ENCODE measurements at places on chromosomes 6 and 20.

- no peak for DNase-seq
Measured at GRCh38 chr6:27407153-27407814, 18.7 kb downstream of the ZNF391 start.

DNA sequence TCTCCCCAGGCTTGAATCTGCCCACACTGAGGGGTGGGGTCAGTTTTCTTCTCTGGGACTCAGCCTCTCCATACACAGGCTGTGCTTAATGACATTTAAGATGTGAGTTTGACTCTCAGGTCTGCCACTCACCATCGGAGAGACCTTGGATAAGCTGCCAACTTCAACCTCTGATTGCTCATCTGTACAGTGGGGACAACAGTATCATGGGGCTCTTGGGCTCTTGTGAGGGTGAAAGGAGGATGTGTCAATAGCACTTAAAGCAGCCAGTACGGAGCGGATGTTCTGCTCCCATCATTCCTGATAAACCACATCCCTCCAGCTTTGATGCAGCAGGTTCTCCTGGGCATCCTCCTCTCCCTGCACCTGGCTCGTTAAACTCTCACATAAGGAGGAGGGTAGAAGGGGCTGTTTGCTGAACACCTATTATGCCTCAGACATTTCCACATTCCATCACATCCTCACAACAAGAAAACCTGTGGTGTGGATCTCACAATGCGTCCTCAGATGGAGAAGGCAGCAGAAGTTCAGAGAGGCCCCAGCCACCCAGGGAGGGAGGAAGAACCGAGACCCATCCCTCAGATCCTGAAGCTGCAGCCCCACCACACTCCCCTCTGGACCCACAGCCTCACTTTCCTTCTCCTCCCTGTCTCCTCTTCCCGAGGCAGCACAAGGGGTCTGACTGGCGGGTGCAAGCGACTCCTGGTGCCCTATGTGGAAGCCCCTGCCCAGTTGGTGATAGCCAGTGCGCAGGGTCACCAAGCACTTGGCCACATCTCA is 1.9 kb upstream of the PDYN start:
- no peak for DNase-seq

DNA sequence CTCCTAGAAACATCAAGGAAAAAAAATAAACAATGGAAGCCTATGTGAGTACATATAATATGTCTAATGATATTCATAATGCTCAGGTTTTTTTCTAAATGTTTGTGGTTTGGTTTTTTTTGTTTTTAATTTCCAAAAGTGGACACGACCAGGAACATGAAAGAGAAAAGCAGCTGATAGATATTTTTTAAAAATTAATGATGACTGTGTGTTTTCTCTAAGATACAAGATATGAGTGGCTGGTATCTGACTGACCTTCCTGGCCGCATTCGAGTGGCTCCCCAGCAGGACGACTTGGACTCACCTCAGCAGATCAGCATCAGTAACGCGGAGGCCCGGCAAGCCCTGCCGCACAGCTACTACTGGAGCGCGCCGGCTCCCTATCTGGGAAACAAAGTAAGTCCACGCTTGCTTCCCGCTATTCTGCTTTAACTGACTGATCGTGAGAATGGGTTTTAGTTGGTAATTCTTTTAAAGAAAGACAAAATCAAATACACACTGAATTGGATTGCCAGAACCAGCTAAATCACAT is 309.6 kb downstream of the LAMA2 start:
- no peak for DNase-seq

GRCh38 chr6:117480651-117481050 is 1.8 kb upstream of the DCBLD1 start:
- DNase-seq = no peak

DNA sequence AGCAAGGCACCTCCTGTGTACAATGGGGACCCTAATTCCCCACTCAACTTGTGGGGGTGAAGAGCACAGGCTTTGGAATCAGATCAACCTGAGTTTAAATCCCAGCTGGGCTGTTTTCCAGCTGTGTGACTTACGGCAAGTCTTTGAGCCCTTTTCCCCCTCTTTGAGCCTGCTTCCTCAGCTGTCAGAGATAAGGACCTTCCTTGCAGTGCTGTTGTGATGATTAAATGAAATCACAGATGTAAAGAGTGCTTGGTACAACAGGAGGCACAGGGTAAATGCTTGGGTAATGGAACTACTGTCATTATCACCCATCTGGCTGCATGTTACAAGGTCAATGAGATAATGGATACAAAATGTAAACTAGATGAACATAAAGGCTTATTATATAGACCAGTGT is 3.2 kb downstream of the SNX21 start:
- DNase-seq = peak; percentile 70

GRCh38 chr6:82953871-82954270 is 111.8 kb downstream of the UBE3D start:
- peak; percentile 78 for DNase-seq
